ENCODE measurements at places on chromosomes 5 and 9.

GRCh38 chr5:160445751-160446150 is 24.1 kb downstream of the PTTG1 start:
- DNase-seq = no peak

DNA sequence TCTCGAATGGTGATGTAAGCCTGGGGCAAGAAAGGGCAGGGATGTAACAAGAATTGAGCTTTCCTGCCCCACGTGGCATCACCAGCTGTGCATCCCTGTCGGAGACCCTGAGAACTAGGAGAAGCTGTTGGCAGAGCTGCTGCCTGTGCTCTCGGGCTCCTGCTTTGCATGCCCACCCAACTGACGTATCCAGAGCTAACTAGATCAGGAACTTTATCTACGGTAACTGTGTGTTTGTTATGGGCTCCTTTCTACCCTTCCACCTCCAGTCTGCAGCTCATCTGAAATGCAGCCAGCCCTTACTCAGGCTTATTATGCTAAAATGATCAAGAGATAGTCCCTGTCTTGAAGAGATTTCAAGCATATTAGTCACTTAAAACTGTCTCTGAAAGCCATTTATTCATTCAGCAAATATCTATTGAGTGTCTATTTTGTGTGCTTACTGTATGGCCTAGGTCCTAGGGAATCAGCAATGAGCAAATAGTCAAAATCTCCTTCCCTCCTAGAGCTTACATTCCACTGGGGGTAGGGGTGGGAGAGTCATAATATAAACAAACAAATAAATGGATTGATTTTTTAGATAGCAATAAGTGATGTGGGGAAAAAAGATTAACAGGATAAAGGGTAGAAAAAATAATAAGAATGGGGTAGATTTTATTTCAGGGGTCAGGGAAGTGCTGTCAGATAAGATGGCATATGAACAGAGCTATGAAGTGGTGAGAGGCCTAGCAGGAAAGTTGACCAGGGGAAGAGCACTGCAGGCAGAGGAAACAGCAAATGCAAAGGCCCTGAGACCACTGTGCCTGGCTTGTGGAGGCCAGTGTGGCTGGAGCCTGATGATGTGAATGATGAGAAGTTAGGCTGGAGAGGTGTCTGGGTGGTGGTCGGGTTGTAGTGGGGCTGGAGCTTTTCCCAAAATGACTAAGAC is 118.2 kb downstream of the GALNT10 start:
- DNase-seq = no peak

- no peak for DNase-seq
These were observed 70.3 kb downstream of the CTSL start for GRCh38 chr9:87796196-87796595.

- no peak for DNase-seq
These were observed 17.0 kb upstream of the RPS23 start for GRCh38 chr5:82295144-82295543.

DNA sequence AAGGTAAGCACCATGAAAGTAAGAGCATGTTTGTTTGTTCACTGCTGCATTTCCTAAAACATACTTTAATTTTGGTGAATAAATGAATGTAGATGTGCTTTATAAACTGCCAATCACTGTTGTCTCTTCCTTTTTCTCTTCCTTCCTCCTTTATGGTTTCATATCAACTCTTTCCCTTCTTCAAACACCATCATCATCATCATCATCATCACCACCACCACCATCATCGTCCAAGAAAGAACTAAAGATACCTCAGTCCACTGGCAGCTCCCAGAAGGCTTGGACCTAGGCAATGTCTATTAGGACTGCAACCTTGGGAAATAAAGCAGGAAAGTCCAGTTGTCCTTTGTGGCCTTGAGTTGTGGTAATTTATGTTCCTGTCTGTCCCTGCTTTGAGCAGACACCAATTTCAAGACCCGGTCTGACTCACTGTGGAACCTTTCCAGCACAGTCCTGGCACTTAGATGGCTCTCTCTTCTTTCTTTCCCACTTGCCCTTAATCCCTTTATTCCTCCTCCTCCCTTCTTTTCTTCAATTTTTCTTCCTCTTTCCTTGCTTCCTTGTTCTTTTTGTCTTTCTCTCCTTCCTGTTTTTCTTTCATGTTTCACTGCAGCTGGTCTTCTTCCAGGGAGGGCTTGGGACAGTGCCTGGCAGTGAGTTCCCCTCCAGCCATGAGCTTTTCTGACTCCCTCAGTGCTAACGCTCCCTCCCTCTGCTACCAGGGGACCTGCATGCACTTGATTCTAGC is 99.3 kb downstream of the ANGPTL2 start:
- no peak for DNase-seq

- peak; percentile 60 for DNase-seq
These were observed 48.2 kb downstream of the RXRA start for GRCh38 chr9:134374301-134375010.

- no peak for DNase-seq
These were observed 92.3 kb downstream of the RPS23 start for GRCh38 chr5:82185851-82186250.

DNA sequence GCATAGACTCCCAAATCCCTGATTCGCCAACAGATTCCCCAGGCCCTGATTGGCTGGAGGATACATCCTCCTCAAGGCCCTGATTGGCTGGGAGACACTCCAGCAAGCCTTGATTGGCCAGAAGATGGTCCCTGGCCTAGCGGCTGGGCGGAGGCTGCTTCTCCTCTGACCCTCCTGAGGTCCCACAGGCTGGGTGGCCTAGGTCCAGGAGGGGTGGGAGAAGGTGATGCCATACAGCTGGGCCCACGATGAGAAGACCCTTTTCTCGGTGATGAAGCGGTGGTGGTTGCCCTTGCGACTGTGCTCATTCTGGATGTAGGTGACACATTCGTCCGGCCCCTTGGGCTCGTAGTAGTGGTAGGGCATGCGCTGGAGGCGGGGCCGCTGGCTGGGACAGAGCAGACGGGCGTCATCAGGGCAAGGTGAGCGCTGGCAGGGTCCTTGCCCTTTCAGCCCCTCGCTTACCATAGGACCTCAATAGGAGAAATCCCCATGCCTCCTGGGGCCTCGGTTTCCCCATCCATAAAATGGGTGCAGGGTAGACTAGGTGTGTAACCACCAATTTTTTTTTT is 9.0 kb upstream of the AK1 start:
- no peak for DNase-seq

DNA sequence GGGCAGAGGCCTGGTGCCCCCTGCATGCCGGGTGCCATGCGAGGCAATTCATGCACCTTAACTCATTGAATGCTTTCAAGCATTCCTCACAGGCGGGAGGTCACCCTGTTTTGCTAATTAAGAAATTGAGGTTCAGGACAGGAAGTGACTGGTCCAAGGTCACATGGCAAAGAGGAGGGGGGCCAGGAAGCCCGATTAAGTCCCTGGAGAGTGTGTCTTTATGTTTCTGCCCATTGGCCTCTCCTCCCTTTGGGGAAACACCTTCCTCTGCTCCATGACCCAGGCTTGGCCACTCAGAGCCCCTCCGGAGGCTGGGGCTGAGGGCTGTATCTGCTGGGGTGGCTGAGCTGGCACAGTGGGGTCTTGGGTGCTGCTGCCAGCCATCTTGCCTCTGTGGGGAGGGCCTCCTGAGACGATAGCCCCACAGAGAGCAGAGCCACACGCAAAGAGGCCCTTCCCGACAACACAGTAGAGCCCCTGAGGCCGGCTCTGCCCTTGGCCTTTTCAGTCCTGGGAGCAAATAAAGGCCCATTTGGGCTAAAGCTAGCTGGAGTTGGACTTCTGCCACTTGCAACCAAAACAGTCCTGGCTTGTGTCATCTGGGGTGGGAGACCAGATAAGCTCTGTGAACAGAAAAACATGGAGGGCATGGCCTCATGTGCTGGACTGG is 90.8 kb upstream of the NEURL1B start:
- DNase-seq = no peak

- DNase-seq = peak; percentile 80
These were observed 2.8 kb downstream of the GBGT1 start for GRCh38 chr9:133160742-133161546.

All from GM10248 (cell line).